ENCODE measurements at places on chromosomes 7 and 10.

GRCh38 chr7:79664884-79665676 is 211.6 kb upstream of the MAGI2 start:
- DNase-seq = no peak

- DNase-seq = no peak
Measured at GRCh38 chr7:121049028-121049791, 60.7 kb downstream of the CPED1 start.

GRCh38 chr10:106175760-106176377 is 988.6 kb downstream of the SORCS1 start:
- DNase-seq = no peak

- no peak for DNase-seq
Measured at GRCh38 chr7:137647905-137648565, 198.7 kb downstream of the DGKI start.

- no peak for DNase-seq
Measured at GRCh38 chr7:44709011-44709915, 39.4 kb upstream of the ZMIZ2 start.

DNA sequence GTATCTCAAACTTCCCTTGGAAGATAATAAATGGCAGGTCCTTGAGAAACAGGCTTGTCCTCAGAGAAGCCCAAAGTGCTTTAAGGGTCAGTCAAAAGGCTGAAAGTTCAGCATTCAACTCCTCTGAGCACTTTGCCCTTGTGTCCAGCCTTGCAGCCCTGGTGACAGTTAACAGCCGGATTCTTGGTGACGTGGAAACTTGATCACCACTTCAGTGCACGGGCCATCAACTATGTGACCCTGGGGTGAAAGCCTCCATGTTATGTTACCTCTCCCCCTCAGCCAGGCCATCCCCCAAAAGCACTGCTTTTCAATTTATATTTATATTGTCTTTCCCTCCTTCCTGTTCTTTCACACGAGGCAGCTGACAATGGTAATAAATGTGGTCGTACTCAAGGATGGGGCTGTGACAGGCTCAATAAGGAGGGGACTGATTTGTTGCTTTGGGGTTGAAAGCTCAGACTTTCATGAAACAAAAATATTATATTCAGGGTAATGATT is 164.0 kb upstream of the NRP1 start:
- no peak for DNase-seq
